Peyer's patch (tissue), 4 donors: ENCODE measurements at places on chromosomes 6 and 20. TPM values are rescaled to one million over a fixed set of nuclear protein-coding genes. Genes with fewer than 3 reads are reported as not detected.

NFATC2 gene
- total RNA-seq, result 11.7 TPM

RING1 gene
- total RNA-seq, result 38.0 TPM

FAM162B gene
- total RNA-seq, result not detected

EIF6 gene
- 196 TPM for total RNA-seq

GNAS gene
- 382 TPM for total RNA-seq

BEND3 gene
- 2.6 TPM for total RNA-seq

ELOVL4 gene
- 1.1 TPM for total RNA-seq

ATP6V1G2 gene
- total RNA-seq, result not detected

CST1 gene
- not detected for total RNA-seq

SLPI gene
- 12.8 TPM for total RNA-seq

MYB gene
- 47.0 TPM for total RNA-seq

CTCFL gene
- total RNA-seq, result not detected

CYP39A1 gene
- 1.2 TPM for total RNA-seq

DEFB132 gene
- total RNA-seq, result not detected

IPCEF1 gene
- total RNA-seq, result 6.8 TPM
